PC-3 (cell line): ENCODE measurements at places on chromosomes 3 and 15. TPM values are rescaled to one million over a fixed set of nuclear protein-coding genes. Genes with fewer than 3 reads are reported as not detected.

CCDC39 gene
- 0.04 TPM in 1 of 2 replicates, not detected in the other for total RNA-seq

DNAH12 gene
- 0.07 TPM in 1 of 2 replicates, not detected in the other for total RNA-seq

HHLA2 gene
- not detected in 2 replicates for total RNA-seq

ZNF80 gene
- total RNA-seq = not detected in 2 replicates

CLDN1 gene
- 6.8 and 9.6 TPM in 2 replicates for total RNA-seq

SLC24A5 gene
- total RNA-seq = not detected in 2 replicates

FEZF2 gene
- not detected in 2 replicates for total RNA-seq

PPP1R14D gene
- 0.33 TPM in 1 of 2 replicates, not detected in the other for total RNA-seq

RLBP1 gene
- total RNA-seq = not detected in 2 replicates

STRIT1 gene
- not detected in 2 replicates for total RNA-seq

TM6SF1 gene
- not detected in 2 replicates for total RNA-seq

LIPH gene
- total RNA-seq = 0.35 and 1.0 TPM in 2 replicates

BUB1B gene
- total RNA-seq = 73.0 and 96.4 TPM in 2 replicates

EOGT gene
- 5.2 and 8.3 TPM in 2 replicates for total RNA-seq

IGSF10 gene
- 0.12 and 0.66 TPM in 2 replicates for total RNA-seq

SPINK8 gene
- not detected in 2 replicates for total RNA-seq

SERINC4 gene
- total RNA-seq = not detected in 2 replicates

FGF12 gene
- total RNA-seq = not detected in 2 replicates

C3orf33 gene
- 3.5 and 3.6 TPM in 2 replicates for total RNA-seq

IL17RE gene
- 4.0 and 4.7 TPM in 2 replicates for total RNA-seq
